ENCODE measurements at places on chromosomes 7 and 10. TPM values are rescaled to one million over a fixed set of nuclear protein-coding genes. Genes with fewer than 3 reads are reported as not detected.

DNA sequence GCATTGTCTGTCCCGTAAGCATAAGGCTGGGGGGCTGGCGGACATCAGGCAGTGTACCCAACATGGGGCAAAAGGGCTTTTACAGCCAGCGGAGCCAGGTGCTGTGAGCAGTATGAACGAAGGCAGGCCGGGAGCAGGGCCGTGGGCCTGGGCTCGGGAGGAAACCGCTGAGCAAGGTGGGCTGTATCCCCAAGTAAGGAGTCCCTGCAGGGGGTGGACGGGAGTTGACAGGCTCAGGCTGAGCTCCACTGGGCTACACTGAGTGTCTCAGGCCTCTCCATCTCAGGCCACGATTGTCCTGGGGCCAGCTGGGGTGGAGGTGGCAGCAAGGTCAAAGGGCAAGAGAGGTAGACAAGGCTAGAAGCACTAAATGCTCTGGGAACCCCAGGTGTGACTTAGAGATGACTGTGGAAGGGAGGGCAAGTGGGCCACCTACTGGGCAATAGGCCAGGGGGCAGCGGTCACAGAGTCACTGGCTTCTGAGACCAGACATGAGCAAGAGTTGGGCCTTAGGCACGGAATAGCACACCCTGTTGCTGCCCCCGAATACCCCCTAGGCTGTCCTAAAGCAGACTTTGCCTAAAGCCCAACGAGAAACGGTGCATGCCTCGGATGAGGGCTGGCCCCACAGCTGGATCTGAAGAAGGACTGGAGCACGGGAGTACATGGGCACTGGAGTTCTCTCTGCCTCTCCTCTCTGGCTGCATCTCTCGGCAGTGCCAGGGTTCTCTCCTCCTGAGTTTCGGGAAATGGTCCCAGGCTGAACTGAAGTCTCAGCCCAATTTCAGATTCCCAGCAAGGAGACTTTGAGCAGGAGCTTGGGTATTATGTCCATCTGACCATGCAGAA is 10.8 kb upstream of the RAMP3 start:
- DNase-seq = no peak

DNA sequence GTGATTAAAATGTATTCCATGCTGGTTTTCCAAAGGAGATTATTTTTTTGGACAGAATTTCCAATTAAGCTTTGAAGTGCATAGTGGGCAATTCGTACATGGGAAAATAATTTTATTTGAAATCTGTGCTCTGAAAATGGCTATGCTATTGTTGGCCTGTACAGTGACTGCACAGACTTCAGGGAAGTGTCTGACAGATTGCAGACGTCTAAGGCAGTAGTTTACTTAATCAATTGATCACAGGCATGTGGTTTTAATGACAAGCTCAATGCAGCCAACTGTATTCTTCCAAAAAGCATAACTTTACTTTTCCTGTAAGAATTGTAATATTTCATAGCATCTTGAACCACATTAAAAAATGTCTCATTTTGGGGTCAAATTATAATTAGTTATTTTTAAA is 102.0 kb downstream of the SEMA3C start:
- no peak for DNase-seq

DNA sequence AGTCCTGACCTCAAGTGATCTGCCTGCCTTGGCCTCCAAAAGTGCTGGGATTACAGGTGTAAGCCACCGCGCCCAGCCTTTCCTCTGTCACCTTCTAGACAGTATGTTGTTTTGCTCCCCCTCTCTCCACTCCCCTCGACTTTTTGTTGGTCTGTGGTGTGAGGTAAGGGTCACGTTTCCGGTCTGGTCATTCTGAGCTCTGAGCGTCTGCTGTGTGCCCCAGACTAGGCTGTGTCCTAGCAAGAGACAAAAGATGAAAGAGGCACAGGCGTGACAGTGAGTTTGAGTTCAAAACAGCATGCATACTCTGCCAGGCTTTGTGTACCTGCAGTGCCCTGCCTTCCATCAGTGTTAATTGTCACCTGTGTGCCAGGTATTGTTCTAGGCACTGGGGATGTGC is 87.4 kb upstream of the PPIF start:
- no peak for DNase-seq

GRCh38 chr10:9254353-9254752 is 1199.9 kb downstream of the GATA3 start:
- DNase-seq = no peak

DNA sequence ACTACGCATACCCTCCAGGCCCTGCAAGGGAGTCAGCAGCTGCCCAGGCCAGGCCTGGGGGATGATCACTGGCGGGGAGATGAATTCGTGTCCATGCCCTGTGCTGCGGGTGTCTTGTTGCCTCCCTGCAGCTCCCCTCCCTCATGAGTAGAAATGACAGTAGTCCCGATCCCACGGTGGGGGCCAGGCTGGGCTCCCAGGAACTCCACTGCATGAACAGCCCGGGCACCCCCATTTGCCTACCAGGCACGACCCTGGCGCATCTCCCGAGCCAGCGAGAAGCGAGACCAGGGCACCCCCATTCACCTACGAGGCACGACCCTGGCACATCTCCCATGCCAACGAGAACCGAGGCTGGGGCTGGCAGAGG is 246.5 kb downstream of the ELFN1 start:
- no peak for DNase-seq

- peak; percentile 76 for DNase-seq
Measured at GRCh38 chr7:8214244-8214824, 47.6 kb downstream of the ICA1 start.

DNA sequence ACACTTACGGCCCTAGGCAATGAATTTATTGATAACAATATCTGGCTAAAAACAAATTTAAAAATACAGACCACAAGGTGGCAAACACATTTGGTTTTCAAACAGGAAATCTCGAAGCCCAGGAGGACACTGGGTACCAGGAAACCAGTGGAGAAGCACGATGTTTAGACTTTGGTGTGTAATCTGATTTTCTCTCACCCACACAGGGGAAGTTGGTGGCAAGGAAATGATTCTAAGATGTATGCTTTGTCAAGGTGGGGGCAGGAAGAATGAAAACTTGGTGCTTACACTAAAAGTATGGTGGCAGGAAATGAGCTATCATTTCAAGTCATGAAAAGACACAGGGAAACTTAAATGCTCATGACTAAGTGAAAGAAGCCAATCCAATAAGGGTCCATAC is 113.2 kb upstream of the ANKRD1 start:
- DNase-seq = no peak

DNA sequence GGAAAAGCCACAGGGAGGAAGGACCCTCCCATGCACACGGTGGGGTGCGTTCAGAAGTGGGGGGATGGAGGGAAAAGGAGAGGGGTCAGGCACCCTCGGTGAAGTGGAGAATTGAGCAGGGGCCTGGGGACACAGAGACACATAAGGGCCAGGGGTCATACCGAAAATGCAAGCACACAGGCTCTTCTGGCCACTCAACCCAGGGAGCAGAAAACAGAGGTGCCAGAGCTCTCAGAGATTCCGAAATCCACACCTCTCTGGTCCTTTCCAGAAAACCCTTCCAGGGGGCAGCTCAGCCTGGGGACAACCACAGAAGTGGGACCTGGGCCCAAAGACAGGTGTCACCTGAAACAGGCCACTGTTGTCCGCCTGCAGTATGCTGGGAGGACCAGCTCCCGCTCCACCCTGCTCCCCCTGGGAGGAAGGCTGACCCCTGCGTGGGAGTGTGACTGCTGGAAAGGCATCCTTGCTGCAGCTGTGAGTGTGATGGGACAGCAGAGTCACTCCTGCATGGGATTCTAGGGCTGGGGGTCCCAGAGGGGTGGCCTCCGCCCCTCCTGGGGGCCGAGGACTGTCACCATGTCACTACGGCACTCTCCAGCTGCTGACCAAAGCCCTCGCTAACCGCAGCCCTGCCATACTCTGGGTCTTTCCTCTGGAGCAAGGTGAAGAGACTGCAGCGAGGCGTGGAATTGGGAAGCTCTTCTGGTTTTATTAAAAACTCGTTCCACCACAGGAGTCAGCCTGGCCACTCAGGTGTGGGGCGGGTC is 63.1 kb downstream of the TMEM209 start:
- DNase-seq = peak; percentile 61

DNA sequence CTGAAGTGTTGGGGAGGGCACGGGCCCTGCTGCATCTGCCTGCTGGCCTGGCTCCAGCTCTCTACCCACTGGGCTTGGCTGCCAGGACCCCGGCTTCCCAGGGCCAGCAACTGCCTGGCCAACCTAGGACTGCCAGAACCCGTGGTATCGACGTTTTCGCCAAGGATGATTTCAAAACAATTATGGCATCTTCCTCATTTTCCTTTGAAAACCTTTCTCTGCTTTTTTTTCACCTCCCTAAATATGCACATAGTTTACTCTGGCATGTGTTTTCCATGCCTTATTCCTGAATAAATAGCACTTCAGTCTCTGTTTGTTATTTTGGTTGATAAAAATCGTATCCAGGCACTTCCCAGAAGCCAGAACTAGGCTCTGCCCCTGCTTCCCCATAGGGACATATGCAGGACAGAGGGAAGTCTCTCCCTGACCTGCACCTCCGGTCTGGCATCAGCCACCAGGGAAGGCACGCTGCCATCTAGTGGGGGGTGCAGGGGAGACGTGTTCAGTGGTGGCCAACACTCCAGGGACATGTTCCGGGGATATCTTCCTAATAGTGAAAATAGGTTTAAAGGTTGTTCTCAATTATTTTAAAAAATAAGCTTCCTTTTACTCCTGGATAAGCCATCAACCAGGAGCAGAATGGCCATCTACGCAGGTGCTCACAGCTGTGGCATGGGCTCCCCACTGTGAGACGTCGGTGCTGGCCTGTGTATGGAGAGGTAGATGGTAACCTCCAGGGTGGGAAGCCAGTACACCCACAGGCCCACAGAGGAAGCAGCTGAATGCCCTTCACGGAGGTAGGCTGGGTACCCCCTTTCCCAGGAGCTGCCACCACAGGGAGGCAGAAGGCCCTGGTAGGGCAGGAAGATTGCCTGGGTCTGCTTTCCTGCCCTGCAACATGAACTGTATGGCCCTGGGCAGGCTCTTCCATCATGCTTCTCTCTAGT is 30.7 kb upstream of the ANTXRL start:
- peak; percentile 39 for DNase-seq

GRCh38 chr7:133777701-133778100 is 349.4 kb upstream of the LRGUK start:
- no peak for DNase-seq

DNA sequence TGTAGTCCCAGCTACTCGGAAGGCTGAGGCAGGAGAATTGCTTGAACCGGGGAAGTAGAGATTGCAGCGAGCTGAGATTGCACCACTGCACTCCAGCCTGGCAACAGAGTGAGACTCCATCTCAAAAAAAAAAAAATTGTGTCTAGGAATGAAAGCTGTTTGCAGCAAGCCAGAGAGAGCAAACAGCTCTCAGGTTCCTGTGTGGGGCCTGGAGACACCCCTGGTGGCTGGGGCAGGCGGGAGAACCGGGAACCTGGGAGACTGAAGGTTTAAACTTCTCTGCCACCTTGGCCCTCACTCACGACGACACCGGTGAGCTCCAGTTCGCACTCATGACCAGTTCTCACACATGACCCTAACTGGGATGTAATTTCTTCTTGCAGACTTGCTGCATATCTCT is 13.2 kb upstream of the UNCX start:
- no peak for DNase-seq

- DNase-seq = no peak
Measured at GRCh38 chr7:80439894-80440821, 71.7 kb downstream of the GNAT3 start.

DNA sequence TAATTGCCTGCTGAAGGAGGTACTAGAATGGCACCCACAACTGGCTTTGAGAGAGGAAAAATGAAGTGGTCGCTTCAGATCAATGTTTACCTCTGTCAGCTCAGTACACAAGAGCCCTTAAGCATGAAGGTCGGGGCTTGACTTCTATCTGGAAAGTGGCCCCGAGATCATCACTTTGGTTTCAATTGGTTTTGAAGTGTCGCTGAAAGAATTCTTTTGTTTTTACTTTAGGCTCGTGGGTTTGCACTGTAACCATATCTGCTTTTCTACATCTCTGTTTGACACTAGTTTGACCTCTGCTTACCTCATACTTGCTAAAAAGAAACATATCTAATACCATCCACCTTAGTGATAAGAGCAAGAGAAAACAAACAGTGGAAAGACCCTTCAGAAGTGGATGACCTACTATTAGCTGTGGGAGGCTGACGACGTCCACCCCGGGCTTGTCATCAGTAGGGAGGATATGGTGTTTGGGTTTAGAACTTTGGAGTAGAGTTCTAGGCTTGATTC is 361.8 kb downstream of the GATA3 start:
- DNase-seq = no peak

GRCh38 chr7:113086431-113086888 is at the start of gene GPR85:
TSS of gene GPR85 (minus strand) at chr7:113086827. CDS start at chr7:113084721, 2,106 bp downstream.
- peak; percentile 78 for DNase-seq

DNA sequence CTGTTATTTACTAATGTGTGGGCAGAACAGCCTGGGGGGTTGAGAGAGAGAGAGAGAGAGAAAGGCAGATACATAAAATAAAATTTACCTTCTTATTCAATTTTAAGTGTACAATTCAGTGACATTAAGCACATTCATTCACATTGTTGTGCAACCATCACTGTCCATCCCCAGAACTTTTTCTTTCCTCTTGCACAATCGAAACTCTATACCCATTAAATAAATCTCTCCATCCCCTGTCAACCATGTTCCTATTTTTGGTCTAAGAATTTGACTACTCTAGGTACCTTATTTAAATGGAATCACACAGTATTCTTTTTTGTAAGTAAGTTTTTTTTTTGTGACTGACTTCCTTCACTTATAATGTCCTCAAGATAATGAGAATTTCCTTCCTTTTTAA is 181.6 kb downstream of the SND1 start:
- no peak for DNase-seq

GRCh38 chr10:61943674-61944378 is 42.3 kb downstream of the ARID5B start:
- peak; percentile 22 for DNase-seq

- no peak for DNase-seq
Measured at GRCh38 chr7:72793791-72794190, 34.2 kb downstream of the TYW1B start.

- DNase-seq = no peak
Measured at GRCh38 chr7:157370742-157371141, 33.9 kb downstream of the DNAJB6 start.

DNA sequence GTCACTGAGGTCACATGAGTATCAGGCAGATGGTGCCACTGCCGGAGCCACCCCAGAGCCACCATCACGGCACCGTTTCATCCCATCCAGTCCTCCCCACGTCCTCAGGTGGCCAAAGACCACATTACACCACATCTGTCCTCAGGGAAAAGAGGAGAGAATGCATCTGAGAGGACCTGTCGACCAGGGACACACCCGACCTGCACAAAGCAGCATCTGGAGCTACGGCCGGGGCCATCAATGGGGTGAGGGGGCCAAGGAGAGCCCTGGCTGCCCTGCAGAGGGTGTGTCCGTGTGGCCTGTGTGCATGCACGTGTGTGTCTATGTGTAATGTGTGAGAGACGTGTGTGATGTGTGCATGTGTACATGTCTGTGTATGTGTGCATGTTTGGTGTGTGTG is 480.6 kb downstream of the DNAJB6 start:
- no peak for DNase-seq

The TNKS2 gene
- 38.4 TPM for total RNA-seq

The FGFBP3 gene
- total RNA-seq = 252 TPM

The TUBGCP2 gene
- total RNA-seq = 73.3 TPM

The VPS37D gene
- 9.8 TPM for total RNA-seq

The AKR1E2 gene
- 3.1 TPM for total RNA-seq

The SH3PXD2A gene
- total RNA-seq = 19.1 TPM

The AGMO gene
- total RNA-seq = not detected

The ACTR3C gene
- total RNA-seq = 0.68 TPM

The PDZD8 gene
- total RNA-seq = 27.2 TPM

The SCART1 gene
- 0.18 TPM for total RNA-seq

The EBF3 gene
- 0.24 TPM for total RNA-seq

The RNLS gene
- total RNA-seq = 2.0 TPM

The HIPK2 gene
- total RNA-seq = 0.17 TPM

The SLC39A12 gene
- total RNA-seq = not detected

The HDAC9 gene
- 5.6 TPM for total RNA-seq
